ENCODE measurements at places on chromosomes 13 and 19.

DNA sequence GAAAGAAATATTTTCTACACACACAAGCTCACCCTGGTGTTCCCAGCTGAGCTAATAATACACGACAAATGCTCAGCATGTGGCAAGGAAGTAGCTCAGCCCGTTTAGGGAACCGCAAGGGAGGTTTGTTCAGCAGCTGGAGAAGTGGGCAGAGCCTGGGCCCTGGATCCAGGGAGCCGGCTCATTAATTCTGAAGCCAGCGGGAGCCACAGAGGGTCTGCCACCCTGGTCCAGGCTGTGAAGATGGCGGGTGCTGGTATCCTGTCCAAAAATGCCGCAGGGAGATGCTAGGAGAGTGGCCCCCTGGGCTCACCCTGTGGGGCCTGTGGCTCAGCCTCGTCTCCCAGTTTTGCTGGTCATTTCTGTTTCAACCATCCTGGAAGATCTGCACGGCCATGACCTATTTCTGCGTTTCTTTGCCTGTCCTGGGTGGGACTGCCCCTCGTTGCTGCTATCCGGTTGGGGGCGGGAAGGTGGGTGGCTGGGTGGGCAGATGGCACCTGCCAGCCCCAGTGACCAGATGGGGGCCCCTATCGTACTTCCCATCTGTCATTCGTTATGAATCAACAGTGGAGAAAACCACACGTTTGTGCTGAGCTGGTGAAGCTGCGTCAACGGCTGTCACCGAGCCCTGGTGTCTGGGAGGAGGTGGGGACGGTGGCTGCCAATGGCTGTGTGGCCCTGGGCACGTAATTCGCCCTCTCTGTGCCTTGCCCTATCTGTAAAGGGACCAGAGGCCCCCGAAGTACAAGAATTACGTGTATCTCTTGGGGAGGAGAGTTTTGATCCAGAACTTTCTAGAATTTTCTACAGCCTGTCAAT lies 2.7 kb upstream of the GNA15 start:
- peak; percentile 73 for DNase-seq

DNA sequence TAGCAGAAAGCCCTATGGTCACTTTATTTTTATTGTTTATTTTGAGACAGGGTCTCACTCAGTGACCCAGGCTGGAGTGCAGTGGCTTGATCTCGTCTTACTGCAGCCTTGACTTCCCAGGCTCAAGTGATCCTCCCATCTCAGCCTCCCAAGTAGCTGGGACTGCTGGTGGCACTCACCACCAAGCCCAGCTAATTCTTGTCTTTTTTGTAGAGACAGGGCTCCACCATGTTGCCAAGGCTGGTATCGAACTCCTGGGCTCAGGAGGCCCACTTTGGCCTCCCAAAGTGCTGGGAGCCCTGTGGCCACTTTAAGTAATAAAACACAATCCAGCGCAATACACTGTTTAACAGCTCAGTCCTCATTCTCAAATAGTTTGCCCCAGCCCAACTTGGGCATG lies 69.3 kb downstream of the NUFIP1 start:
- DNase-seq: no peak

- DNase-seq: no peak
Observed at GRCh38 chr13:54950546-54950945, 1921.9 kb downstream of the OLFM4 start.

- no peak for DNase-seq
Observed at GRCh38 chr13:20994441-20994821, 67.0 kb downstream of the LATS2 start.

DNA sequence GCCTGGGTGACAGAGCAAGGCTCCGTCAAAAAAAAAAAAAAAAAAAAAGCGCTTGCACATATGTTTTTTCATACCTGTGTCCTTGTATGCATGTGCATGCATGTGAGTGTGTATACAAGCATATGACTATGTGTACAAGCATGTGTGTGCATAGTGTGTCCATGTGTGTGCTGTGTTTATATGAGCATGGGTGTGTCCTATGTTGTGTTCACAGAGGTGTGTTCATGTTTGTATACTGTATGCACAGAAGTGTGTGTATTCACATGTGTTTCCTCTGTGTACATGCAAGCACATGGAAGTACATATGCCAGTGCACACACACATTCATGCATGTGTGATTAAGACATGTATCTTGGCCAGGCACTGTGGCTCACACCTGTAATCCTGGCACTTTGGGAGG lies 17.1 kb downstream of the MYO9B start:
- no peak for DNase-seq

DNA sequence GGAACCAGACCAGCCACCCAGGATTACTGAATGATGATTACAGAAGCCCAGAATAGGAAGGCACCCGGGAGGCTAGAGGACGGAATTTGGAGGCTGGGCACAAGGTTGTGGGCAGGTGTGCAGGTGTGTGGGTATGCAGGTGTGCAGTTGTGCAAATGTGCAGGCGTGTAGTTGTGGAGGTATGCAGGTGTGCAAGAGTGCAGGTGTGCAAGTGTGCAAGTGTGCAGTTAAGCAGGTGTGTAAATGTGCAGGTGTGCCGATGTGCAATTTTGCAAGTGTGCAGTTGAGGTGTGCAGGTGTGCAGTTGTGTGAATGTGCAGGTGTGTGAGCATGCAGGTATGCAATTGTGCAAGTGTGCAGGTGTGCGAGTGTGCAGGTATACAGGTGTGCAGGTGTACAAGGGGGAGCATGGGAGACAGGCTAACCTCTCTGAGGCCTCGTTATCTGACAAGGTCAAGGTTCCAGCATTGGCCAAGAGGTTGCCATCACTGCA lies 131.8 kb downstream of the KCTD15 start:
- no peak for DNase-seq

DNA sequence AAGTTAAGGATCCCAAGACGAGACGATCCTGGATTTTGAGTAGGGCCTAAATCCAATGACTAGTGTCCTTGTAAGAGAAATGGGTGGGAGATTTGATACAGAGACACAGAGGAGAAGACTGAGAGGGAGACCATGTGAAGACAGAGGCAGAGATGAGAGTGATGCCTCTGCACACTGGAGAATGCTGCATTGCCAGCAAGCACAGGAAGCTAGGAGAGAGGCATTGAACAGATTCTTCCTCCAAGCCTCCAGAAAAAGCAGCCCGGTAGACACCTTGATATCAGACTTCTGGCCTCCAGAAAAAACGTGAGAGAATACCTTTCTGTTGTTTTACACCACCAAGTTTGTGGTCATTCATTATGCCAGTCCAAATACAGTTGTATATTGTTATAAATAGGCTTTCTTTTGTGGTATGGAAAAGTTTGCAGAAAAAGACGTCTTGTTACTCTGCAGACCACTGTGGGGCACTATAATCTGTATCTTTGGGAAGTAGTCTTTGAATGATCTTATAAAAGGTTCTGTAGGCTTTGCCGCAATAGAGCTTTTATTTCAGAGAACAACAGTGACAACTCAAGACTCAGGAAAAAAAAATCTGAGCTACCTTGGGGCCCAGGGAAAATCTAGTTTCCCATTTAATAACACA lies 17.9 kb upstream of the RFC3 start:
- DNase-seq: no peak

DNA sequence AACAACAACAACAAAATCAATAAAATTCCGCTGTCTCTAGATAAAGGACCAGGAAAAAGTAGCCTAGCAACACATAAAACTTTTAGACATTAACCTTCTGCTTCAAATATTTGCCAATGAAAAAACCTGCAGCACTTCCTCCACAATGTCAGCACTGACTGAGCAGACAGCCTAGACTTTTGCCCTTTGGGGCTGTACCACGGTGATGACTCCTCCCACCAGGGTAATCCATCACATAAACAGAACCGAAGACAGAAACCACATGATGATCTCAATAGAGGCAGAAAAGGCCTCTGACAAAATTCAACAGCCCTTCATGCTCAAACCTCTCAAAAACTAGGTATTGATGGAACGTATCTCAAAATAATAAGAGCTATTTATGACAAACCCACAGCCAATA lies 30.2 kb upstream of the TRPC4 start:
- no peak for DNase-seq

GRCh38 chr19:15296353-15296752 lies 36.0 kb downstream of the BRD4 start:
- no peak for DNase-seq

GRCh38 chr19:3145909-3146676 lies 10.3 kb downstream of the GNA15 start:
- no peak for DNase-seq

GRCh38 chr19:18152817-18153555 lies at the start of gene PIK3R2:
TSS of gene PIK3R2 (plus strand) at chr19:18153163. CDS start at chr19:18155880, 2,717 bp downstream.
- DNase-seq: peak; percentile 100

- peak; percentile 88 for DNase-seq
Observed at GRCh38 chr13:106182404-106182803, 353.1 kb downstream of the EFNB2 start.

DNA sequence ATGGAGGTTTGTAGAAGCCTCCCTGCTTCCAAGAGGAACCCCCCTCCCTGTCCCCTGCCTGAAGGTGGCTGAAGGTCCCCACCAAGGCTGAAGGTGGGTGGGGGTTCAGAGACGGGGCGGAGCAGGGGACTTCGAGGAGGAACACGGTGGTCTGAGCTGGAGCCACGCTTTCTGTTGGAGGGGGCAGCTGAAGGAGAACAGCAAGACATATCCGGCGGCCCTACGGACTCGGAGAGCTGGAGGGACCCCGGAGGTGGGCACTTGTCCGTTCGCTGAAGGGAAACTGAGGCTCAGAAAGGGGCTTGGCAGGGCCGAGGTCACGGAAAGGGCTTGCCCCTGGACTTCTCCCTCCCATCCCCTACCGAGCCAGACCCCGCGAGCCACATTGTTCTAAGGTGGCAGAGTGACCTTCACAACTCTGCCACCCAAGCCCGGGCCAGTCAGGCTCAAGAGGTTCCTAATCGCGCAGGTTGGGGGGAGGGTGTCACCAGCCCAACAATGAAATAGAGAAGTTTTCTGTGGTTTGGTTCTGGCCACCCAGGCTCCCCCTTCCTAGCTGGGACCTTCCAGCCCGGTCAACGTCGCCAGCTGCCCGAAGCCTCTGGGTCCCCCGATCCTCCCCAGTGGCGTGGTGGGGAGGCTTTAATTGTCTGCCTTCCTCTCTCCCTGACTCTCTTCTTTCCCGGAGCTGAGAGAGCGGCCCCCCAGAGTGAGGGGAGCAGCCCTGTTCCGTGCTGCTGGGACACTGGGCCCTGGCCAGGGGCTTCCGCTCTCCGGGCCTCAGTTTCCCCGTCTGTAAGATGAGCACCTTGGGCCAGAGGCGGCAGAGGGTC lies 15.5 kb upstream of the KCNN1 start:
- no peak for DNase-seq
